Mesothelial cell of epicardium (in vitro differentiated cells): ENCODE measurements at places on chromosomes 12 and 14.

- DNase-seq: no peak
These were observed 6.1 kb upstream of the SRSF5 start for GRCh38 chr14:69760810-69761209.

- DNase-seq: no peak
These were observed 356.2 kb downstream of the NELL2 start for GRCh38 chr12:44519931-44520330.

GRCh38 chr12:21526053-21526452, at the start of gene SPX:
TSS of gene SPX (plus strand) at chr12:21526296. CDS start at chr12:21526473, 177 bp downstream.
- no peak for DNase-seq

DNA sequence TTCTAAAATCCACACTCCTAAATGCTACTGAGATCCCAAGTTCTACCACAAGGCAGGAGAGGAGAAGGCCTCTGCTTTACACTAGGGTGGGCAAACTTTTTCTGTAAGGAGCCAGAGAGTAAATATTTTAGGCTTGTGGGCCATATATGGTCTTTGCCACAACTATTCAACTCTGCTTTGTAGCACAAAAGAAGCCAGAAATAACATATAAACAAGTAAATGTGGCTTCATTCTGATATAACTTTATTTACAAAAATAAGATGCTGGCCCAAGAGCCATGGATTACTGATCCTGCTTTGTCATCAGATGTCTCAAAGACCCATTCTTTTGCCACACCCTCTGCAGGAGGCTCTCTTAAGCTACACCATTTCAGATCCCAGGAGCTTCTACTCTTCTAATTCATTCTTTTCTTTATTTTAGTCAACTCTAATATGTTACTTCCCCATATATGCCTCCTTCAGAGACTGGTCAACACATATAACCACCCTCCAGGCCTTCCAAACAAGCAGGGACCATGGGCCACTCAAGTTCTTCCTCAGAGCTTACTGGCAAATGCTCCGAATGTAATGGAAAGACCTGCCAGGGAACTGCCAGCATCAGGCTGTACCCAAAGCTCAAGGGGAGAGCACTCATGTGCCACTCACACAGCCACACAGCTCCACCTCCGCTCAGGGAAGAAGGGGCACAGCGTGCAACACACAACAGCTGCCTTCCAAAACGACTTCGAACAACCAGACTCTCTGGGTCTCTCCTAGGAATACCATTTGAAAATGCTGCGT, 15.6 kb downstream of the APPL2 start:
- DNase-seq: no peak

- DNase-seq: no peak
These were observed 56.6 kb downstream of the SH2B3 start for GRCh38 chr12:111462210-111462769.

GRCh38 chr14:55782166-55782565, 202.2 kb downstream of the KTN1 start:
- DNase-seq: no peak

- DNase-seq: peak; percentile 66
These were observed 167.9 kb downstream of the PHETA1 start for GRCh38 chr12:111201036-111201435.

- no peak for DNase-seq
These were observed 75.9 kb downstream of the RCOR1 start for GRCh38 chr14:102668291-102668873.

- DNase-seq: no peak
These were observed 39.4 kb upstream of the BTG1 start for GRCh38 chr12:92185052-92185451.

- DNase-seq: no peak
These were observed 190.7 kb downstream of the BCL11B start for GRCh38 chr14:99081156-99081765.

GRCh38 chr14:69632164-69632563, 20.8 kb downstream of the SUSD6 start:
- no peak for DNase-seq

GRCh38 chr14:85310491-85311272, 219.3 kb upstream of the FLRT2 start:
- DNase-seq: no peak

DNA sequence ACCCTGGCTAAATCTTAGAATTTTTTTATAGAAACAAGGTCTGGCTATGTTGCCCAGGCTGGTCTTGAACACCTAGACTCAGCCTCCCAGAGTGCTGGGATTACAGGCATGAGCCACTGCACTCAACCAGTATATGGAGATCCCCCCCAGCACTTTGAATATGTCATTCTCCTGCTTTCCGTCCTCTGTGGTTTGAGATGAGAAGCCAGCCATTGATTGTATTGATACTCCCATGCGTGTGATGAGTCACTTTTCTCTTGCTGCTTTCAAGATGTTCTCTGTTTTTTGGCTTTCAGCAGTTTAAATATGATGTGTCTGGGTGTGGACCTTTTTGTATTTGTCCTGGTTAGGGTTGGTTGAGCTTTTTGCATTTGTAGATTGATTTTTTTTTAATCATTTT, 75.2 kb upstream of the DNM1L start:
- no peak for DNase-seq

- DNase-seq: no peak
These were observed 235.0 kb upstream of the PDZRN4 start for GRCh38 chr12:40953076-40953475.

DNA sequence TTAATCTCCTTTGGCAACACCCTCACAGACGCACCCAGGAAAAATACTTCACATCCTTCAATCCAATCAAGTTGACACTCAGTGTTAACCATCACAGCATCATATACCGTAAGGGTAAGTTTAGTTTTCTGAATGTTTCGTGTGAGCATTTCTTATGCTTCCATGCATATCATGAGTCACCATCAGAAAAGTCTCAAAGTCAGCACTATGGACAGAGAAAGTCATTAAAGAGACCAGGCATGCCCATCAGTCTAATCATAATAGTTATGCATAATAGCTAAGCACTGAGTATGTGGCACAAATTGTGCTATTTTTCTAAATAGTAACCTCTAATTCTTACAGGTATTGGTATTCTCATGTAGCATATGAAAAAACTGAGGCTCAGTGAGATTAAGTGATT, 158.8 kb upstream of the PRMT8 start:
- no peak for DNase-seq

- DNase-seq: no peak
These were observed 237.9 kb downstream of the IPO8 start for GRCh38 chr12:30457621-30458289.

GRCh38 chr12:16606201-16606849, 363 bp upstream of the LMO3 start:
- DNase-seq: peak; percentile 42

- peak; percentile 74 for DNase-seq
These were observed 38.2 kb upstream of the STAB2 start for GRCh38 chr12:103548622-103549601.

DNA sequence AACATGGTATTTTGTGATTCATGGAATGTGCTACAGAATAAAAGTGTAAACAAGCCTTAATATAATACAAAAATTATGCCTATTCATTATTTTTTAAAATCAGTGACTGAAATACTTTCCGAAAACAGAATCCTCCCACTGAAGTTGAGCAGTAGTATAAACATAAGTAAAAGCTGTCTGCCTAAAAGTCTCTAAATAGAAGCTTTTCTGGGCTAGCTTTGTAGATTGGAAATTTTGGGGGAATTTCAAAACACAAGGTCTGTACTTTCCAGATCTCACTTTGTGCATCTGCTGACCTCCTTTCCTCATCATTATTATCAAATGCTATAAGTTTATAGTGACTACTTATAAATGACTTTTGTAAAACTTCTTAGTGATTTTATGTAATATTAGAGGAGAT, 80.4 kb upstream of the TRHDE start:
- no peak for DNase-seq

DNA sequence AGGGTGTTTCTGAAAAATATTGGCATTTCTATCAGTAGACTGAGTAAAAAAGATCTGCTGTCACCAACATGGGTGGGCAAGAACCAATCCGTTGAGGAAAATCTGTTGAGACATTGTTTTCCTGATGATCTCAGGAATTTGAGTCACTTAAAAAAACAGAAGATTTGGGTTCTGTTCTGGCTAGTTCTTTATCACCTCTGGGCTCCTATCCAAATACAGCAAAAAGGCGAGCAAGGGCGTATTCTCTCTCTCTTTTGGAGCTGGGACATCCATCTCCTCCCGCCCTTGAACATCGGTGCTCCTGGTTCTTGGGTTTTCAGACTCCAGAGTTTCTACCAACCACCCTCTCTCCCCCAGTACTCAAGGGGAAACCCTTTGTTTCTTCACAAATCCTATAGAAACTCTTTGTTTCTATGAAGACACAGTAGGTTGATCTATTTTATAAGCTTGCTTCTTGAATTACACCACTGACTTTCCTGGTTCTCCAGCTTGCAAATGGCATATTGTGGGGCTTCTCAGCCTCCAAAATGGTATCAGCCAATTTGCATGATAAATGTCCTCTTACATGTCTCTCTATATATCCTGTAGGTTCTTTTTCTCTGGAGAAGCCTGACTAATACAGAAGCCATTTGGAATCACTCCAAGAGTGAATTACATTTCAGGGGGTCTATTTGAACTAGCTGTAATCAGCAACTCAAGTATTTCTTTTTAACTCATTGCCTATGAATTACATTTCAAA, 263.9 kb upstream of the TMTC1 start:
- DNase-seq: no peak
